Germinal center (tissue), 1 donor: ENCODE measurements at places on chromosomes 12 and 14.

- DNase-seq: no peak
Measured at GRCh38 chr14:84975241-84975902, 554.6 kb upstream of the FLRT2 start.

- DNase-seq: no peak
Measured at GRCh38 chr14:72057701-72058285, 125.6 kb downstream of the RGS6 start.

DNA sequence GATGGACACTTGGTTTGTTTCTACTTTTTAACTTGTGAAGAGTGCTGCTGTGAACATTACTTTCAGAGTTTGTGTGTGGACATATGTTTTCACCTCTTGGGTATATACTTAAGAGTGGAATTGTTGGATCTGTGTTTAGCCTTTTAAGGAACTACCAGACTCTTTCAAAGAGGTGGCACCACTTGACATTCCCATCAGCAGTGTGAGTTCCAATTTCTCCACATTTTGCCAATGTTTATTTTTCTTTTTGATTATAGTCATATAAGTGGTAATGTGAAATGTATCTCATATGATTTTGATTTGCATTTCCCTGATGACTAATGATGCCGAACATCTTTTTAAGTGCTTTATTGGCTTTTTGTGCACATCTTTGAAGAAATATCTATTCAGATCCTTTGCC, 44.8 kb downstream of the ARHGAP5 start:
- DNase-seq: no peak

GRCh38 chr12:115013236-115013981, 329.4 kb upstream of the TBX3 start:
- DNase-seq: no peak

- DNase-seq: no peak
Measured at GRCh38 chr14:34475163-34475562, 13.1 kb upstream of the SPTSSA start.

DNA sequence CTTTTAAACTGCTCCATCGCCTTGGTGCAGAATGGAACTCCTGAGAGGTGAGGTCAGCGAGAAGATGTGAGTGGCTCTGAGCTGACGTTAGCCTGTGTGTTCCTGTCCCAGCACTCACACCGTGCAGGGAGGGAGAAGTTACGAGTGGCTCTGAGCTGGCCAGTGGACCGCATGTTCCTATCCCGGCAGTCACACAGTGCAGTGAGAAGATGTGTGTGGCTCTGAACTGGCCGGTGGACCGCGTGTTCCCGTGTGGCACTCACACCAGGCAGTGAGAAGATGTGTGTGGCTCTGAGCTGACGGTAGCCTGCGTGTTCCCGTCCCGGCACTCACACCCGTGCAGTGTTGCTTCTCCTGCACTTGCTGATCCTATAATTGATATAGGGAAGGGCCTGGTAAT, 59.9 kb downstream of the VCPKMT start:
- no peak for DNase-seq
